SK-N-SH (cell line): ENCODE measurements at places on chromosomes 6 and 20. TPM values are rescaled to one million over a fixed set of nuclear protein-coding genes. Genes with fewer than 3 reads are reported as not detected.

GRCh38 chr6:3380344-3381232 is 76.3 kb downstream of the SLC22A23 start:
- no peak for DNase-seq

Gene CCN5
- 0.05 TPM in 2 replicates for polyA plus RNA-seq

GRCh38 chr6:158863646-158864045 is 44.5 kb upstream of the EZR start:
- DNase-seq, result no peak

Gene GPR6
- polyA plus RNA-seq, result not detected in 2 replicates

DNA sequence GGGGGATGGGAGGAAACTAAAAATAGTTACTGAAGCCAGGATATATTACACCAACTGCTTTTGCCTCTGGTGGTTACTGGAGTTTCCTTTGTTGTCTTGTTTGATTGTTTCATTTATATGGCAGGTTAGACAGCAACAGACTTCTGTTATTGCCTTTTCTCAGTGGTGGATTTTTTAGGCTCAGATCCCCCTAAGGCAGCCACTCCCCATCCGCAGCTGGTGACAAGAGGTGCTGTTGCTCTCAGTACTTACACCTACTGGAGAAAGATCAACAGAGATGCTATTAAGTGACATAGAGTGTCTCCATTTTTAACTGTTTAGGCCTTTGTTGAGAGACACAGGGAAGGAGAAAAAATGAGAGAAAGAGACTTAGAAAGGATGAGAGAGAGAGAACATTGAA is 552.1 kb downstream of the PKHD1 start:
- no peak for DNase-seq

Gene HLA-DRA
- polyA plus RNA-seq, result 0.10 TPM in 1 of 2 replicates, not detected in the other

DNA sequence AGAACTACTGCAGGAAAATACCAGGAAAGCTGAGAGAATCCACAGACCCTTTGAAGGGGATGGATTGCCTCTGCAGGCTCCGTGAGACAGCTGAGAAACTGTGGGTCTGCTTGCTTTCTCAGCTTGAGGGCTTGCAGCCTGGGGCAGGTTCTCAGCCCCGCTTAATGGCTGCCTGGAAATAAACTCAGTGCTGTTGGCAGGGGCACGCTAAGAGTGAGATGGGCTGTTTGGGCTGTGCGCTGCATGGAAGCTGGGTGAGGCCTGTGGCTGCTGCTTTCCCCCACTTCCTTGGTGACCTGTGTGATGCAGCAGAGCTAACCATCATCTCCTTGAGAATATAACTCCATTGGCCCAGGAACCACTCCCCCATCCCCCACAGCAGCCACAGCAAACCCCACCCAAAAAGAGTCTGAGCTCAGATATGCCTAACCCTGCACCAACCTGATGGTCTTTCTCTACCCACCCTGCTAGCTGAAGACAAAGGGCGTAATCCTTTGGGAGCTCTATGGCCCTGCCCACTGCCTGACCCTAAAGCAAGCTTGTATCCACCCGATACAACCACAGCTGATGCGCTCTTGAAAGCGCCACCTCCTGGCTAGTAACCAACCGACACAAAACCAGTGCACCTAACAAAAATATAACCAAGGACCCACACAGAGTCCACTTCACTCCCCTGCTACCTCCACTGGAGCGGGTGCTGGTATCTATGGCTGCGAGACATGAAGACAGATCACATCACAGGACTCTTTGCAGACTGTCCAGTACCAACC is 800.6 kb upstream of the MAP3K7 start:
- no peak for DNase-seq

DNA sequence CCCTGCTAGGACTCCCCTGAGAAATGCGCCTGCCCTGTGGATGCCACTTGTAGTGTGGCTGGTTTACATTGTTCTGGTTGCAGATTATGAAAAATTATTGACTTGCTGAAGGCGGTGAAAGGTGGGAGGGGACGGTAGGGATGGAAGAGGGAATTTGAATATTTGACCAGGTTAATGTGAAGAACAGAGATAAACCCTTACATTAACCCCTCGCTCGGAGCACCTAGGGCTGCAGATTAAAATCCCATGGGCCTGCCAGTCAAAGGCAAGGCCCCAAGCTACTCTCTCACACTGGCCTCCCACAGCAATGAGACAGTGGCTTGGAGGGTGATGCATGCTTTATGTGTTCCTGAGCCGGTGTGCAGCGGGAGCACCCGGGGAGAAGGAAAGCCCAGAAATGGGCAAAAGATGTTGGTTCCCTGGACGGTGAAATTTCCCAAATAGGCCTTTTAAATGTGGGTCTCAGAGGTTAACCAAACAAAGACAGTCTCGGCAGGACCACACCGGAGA is 2.5 kb downstream of the FOXF2 start:
- DNase-seq, result no peak

DNA sequence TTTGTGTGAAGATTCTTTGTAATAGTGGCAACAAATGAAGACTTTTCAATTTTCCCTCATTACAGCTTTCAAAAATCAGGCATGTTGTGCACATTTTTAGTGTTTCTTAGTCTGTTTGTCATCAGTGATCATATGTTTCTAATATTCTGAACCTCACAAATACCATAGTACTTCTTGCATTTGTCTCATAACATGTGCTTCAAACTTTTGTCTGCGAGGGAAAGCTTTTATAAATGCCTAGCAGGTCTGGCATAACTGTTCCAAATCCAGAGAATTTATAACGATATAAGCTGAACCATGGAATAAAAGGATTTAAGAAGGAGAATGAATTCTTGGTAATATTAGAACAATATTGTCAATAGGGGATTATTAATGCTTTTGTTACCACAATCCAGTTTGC is 670.2 kb downstream of the RFPL4B start:
- no peak for DNase-seq

DNA sequence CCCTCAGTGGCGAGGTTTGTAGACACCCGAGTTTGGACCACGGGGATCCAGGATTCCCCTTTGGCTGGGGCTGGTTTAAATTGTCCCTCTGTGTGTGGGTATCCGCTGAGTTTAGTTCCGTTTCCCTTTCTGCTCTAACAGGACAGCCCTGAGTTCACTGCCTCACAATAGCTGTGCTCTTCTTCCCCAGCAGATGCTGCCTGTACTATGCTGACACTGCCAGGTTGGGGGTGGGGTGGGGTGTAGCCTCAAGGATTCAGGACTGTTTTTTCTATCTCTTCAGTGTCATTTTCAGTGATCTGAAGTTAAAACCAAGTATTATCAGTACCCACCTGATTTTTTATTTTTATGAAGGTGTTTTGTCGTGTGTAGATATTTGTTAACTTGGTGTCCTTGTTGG is 655.0 kb downstream of the COL12A1 start:
- no peak for DNase-seq

Gene CASS4
- polyA plus RNA-seq, result 0.02 TPM in 1 of 2 replicates, not detected in the other

- no peak for DNase-seq
Measured at GRCh38 chr6:73636048-73636447, 17.7 kb downstream of the SLC17A5 start.

GRCh38 chr6:41437604-41438003 is 102.2 kb downstream of the NCR2 start:
- no peak for DNase-seq

GRCh38 chr6:15804164-15805154 is 141.6 kb upstream of the DTNBP1 start:
- no peak for DNase-seq

GRCh38 chr6:126176282-126176681 is 163.6 kb upstream of the CENPW start:
- peak; percentile 8 for DNase-seq

Gene CLPSL2
- not detected in 2 replicates for polyA plus RNA-seq

Gene HAO1
- not detected in 2 replicates for polyA plus RNA-seq

- no peak for DNase-seq
Measured at GRCh38 chr6:104540743-104541142, 319.0 kb downstream of the HACE1 start.

DNA sequence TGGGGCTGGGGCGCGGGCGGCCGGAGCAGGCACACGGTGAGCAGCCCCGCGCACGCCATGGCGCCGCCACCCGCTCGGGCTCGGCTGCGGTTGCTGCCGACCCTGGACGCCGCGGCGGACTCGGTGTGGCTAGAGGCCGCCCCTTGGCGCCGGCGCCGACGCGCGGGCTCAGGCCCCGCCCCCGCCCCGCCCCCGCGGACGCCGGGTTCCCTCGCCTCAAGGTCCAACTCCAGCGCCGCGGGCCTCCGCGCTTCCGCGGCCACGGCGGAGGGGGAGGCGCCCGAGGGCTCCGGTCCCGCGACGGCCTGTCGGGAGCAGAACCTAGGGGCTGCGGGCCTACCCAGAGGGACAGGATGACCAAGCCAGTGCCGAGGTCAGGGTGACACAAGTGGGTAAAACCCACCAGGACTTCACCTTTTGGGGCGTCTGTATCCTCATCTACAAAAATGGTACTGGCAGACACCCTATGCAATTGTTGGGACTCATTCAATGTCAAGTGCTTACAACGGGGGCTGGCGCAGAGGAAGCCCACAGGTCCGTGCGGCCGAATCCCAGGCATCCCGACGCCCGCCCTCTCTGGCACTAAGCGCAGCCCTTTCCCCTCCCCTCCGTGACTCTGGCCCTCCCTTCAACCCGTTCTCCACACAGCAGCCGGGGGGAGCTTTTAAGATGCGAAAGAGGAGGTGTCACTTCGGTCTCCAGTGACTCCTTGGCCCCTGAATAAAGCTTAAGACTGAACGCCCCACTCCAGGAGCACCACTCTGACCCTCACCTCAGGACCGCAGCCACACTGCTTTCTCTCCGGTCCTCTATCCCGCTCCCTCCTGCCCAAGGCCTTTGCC is at the start of gene NECAB3:
TSS of gene NECAB3 (minus strand) at position 135 of the 842 bp plus-strand sequence. CDS start at position 59, 76 bp downstream.
- peak; percentile 96 for DNase-seq

Gene C6orf58
- 0.07 TPM in 1 of 2 replicates, not detected in the other for polyA plus RNA-seq

DNA sequence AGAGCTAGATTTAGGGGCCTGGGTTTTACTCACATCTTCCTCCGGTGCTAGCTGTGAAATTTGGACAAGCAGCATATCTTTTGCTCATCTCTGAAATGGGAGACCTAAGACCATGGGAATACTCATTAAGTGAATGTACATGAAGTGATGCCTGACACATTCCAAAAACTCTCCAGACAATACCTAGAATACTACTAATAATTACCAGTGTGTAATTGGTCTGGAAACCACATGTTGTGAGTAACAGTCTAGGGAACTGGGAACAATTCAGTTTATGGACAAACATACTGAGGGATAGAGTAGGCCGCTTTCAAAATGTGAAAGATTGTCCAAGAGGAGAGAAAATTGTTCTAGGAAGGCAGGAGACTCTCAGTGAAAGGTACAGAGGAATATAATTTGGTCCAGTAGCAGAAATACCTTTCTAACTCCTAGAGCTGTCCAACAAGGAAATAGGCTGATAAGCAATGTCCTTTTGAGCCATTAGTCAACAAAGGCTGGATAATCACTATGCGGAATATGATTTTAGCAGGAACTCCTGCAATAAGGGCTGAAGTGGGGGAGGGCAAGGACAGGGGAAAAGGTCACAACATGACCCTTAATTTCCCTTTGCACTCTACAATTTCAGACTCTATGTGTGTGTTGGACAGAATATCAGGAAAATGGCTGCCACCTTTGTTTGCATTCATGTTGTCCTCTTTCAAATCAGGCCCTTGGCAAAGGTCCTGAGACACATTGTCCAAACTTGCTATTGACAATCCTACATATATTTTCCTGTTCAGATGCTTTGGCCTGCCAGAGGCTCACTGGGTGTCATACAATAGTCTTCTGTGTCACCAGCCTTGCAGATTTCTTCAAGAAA is 315.4 kb downstream of the PLCB1 start:
- DNase-seq, result no peak

GRCh38 chr20:50508171-50508755 is 1.9 kb upstream of the PTPN1 start:
- no peak for DNase-seq

DNA sequence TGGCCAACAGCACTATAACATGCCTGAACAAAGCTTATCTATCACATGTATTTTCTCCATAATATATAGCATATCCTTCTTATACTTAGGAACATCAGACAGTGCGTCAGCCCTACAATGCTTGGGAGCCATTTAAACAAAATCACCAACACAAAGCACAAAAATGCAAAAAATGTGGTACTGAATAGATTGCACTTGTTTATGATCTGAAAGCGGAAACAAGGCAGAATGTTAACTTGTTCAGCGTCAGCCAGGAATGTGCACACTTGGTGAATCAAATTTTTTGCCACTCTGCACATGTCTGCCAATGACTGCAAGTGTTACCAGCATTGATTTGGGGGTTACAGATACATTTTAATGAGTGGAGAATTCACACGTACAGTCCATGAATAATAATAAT is 14.8 kb downstream of the SLC35A1 start:
- no peak for DNase-seq

Gene SNAI1
- 3.7 and 6.2 TPM in 2 replicates for polyA plus RNA-seq

Gene OOEP
- not detected in 2 replicates for polyA plus RNA-seq

DNA sequence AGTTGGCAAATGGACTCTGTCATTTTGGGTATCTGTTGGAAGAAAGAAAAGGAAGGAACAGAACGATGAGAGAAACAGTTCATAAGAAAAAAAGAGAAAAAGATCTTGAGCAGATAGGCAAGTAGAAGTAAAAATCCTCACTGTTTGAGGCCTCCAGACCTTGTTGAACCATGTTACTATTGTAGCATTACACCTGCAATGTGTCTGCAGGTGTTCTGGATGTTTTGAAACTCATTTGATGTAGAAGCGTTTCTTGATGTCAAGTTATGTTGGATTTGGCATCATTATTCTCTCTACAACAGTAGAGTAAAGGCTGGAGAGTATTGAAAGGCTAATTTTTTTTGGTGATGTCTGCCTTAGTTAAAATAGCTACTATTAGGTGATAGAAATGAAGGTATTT is 108.7 kb downstream of the CARMIL1 start:
- no peak for DNase-seq

DNA sequence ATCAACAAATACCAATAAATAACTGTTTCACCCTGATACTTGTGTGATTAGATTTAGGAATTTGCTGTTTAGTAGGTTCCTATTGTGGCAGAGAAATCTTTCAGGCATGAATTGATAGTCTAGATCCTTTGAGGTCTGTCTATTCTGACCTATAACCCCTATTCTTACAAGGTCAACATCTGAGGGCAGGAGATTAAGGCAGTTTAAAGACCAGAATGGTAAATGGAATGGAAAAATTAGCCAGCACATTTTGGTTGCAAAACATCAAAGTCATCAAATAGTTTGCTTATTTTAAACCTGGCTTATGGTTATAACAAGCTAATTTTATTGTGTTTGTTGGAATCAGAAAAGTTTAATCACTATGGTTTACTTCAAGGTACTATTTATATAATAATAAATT is 78.4 kb downstream of the LIN28B start:
- DNase-seq, result no peak

- no peak for DNase-seq
Measured at GRCh38 chr6:144335914-144336313, 50.8 kb downstream of the UTRN start.

DNA sequence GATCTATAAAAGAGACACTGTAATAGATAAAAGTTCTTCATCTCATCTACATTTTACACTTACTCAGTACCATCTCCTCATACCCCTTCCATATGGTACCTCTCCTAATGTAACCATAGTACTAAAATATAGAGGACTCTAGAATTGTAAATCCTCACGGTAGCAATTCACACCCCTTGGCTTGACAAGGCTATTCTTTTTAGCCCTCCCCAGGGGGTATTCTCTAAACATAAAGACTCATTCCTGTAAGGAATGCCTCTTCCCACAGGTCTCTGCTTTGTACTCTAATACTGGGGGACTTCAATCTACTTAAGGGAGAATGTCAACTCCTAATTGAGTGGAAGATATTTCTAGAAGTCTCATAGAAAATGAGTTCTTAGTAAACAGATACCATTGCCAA is 85.9 kb downstream of the VIP start:
- DNase-seq, result no peak

- no peak for DNase-seq
Measured at GRCh38 chr6:24026050-24026449, 100.0 kb upstream of the NRSN1 start.
